ENCODE measurements at places on chromosomes 2 and 18.

DNA sequence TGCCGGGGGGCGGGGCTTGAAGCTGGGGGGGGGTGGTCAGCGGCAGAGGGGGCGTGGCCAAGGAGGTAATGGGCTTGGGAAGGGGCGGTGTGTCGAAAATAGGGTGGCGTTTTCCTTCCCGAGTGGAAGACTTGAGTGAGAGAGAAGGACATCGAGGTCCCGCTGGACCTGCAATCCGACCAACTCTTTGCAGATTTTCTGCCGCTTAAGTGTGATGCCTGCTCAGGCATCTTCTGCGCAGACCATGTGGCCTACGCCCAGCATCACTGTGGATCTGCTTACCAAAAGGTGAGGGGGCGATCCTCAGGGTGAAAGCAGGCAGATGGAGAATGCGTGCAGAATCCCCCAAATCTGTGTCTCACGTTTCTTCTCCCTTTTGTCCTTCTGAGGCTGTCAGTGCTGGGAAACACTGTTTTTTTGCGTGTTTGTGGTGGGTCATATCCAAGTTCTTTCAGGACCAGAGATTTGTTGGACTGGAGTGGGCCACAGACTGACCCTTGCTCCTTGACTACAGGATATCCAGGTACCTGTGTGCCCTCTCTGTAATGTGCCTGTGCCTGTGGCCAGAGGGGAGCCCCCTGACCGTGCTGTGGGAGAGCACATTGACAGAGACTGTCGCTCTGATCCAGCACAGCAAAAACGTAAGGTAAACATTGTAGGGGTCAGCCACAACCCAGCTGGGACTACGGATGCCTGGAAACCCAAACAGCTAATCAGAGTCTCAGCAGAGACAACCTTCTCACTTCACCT lies 727 bp downstream of the ZFAND2B start:
- DNase-seq, result no peak

DNA sequence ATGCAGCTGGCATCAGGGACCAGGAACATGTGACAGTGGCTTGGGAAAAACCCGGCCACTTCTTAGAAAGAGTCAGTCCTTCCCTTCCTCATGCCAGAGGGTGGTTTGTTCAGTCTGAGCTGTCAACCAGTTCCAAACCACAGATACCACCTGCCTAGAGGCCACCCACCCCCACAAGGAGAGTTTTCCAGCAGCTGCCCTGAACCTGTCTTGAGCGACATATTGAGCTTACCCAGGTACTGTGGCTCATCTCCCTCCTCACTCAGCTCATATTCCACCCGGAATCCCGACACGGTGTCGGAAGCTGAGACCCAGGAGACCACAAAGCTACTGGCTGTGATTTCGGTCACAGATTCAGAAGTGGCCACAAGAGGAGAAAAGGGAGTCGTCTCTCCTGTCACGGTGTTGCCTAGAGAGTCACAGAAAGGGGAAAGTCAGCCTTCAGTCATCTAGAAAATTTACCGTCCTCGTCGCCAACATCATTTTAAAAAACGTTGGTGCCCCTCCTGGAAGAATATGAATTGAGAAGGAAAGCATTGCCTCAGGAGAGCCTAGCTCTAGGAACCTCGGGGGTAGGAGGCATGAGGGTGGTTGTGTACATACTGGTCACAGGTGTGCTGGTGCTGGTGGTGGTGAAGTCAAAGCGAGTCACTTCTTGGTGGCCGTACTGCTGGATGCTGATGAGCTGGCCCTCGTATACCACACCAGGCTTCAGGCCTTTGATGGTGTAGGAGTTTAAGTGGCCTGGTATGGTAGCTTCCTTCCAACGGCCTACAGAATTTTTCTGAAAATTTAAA lies 26.3 kb downstream of the FN1 start:
- DNase-seq, result no peak

GRCh38 chr18:62287781-62288664 lies 37.1 kb upstream of the TNFRSF11A start:
- DNase-seq, result no peak

DNA sequence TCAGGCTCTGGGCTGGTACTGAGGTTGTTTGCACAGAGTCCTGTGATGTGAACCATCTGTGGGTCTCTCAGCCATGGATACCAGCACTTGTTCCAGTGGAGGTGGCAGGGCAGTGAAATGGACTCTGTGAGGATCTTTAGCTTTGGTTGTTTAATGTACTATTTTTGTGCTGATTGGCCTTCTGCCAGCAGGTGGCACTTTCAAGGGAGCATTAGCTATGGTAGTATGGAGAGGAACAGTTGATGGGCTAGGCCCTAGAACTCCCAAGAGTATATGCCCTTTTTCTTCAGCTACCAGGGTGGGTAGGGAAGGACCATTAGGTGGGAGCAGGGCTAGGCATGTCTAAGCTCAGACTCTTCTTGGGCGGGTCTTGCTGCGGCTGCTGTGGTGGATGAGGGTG lies 257.0 kb upstream of the GYPC start:
- no peak for DNase-seq

DNA sequence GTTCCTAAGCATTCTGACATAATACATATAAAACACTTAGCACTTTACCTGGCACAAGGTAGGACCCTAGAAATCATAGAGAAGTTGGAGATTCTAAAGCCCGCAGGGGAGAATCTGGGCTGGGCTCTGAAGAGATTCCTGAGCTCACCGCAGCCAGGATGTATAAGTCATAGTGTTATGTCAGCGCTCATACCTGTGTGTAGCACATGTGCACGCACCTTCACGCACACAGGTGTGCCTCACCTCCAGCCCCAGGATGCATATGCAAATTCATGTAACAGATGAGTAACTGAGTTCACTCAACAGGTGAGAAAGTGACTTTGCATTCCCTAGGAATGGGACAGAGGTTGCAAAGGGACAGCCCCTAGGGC lies 7.9 kb upstream of the SDC1 start:
- no peak for DNase-seq

- no peak for DNase-seq
Measured at GRCh38 chr2:178804791-178805190, 2.4 kb downstream of the TTN start.

DNA sequence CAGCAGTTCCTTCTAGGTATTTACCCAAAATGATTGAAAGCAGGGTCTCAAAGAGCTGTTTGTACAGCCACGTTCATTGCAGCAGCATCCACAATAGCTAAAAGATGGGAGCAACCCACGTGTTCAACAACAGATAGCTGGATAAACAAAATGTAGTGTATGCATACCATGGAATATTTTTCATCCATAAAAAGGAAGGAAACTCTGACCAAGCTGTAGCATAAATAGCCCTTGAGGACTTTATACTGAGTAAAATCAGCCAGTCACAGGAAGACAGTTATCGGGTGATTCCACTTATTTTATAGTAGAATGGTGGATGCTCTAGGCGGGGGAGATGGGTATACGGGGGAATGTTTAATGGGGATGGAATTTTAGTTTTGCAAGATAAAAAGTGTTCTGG lies 7.5 kb downstream of the TRAPPC12 start:
- DNase-seq, result no peak

DNA sequence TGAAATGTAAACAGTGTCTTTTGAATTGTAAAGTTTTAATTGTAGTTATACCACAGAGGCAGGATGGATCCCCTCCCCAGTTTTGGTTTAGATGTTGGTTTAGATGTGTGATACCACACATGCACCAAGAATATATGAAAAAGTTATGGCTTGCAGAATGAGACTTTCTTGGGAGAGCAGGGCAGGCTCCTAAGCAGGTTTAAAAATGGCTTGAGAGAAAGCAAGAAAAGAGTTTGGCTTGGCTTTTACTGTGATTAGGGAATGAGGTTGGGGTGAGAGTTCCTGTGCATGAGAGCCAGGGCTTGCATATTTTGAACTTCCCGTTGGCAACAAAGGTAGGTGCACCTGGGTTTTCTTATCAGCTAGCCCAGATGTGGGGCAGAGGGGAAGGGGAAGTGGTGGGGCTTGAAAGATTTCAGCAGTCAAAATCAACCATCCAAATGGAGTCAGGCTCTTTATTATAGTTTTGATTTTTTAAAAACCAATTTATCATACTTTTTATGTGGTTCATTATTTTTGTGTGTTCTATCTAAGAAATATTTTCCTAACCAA lies 246.9 kb downstream of the MTX2 start:
- DNase-seq, result no peak

DNA sequence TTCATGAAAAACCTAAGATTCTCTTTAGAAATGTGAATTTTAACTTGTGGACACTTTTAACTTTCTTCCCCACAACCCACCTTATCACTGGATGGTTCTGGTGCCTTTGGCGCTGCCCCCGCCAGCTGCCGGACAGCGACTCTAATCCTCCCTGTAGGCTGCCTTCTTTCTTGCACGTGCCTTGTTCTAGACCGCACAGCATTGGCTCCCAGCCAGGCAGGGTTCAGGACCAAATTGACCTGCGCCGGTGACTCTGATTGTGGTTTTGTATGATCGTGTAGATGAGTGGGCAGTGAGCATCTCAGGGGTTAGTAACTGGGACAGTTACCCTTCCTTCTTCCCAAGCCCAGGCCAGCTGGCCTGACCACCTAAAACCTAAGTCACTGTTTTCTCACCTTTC lies 106.8 kb downstream of the ASAP2 start:
- DNase-seq, result no peak

GRCh38 chr2:236343400-236344161 lies 79.4 kb upstream of the ASB18 start:
- no peak for DNase-seq

DNA sequence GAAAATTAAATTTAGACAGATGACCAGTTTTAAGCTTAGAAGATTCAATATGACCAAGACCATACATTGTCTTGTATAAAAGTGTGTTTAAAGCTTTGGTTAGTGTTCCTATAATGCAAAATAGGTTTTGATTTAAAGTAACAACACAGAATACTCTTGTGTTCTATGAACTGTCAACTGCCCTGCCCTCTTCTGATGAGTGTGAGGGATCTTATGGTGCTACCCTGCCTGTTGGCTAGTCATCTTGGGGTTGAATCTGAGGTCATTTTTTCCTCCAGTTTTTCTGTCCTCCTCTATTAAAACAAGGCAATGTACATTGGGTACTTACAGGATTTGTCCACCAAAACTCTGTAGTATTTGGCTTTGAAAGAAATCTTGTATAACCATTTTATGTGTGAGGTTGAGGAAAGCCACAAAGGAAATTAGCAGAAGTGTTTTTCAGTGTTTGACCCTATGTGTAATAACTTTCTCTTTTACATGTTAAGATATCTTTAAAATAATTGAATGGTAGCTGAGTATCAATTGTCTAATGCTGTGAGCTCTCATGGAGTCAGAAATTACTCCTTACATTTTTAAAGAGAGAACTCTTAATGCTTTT lies 129.1 kb downstream of the SPTBN1 start:
- DNase-seq, result no peak

GRCh38 chr18:26479681-26480079 lies 68.7 kb downstream of the KCTD1 start:
- no peak for DNase-seq

DNA sequence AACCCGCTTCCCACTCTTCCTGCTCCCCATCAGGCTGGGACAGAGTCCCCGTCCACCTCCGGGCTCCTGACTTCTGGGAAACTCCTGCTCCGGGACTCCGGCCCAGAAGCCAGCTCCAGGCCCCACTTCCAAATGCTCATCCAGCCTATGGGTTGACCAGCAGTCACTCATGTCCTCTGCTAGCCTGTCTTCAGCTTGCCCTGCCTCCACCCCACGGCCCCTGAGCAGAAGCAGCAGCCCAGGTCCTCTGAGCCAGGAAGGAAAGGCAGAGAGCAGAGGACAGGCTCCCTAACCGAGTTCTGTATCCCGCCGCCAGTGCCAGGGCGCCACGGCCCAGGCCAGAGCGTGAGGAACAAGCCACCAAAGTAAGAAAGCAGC lies 86.4 kb upstream of the ID2 start:
- no peak for DNase-seq

GRCh38 chr2:79387431-79387830 lies 125.4 kb upstream of the CTNNA2 start:
- DNase-seq, result no peak

DNA sequence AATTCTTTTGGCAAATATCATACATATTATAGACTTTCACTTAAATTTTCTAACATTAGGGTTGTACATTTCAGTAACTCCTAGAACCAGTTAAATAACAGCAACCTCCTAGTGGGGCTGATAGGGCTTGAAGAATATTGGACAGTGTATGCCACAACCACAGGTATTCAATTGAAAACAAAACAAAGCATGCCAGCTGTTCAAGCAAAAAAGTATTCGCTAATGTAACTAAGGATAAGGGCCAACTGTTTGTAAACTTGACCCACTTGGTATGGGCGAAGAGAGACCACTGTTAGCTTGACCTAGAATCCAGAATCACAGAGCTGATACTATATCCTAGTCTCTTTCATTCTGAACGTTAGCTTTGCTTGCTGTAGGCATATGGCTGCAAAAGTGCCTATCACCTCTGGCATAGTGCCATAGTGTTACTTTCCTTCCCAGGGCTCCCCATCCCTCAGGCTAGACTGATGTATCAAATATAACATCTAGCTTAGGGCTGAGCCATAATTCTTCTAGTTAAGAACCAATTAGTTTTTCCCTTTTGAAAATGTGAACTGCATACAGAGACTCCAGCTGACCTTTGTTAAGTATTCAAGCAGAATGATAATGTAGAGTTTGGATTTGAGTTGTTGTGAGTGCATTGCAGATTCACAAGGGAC lies 458.8 kb upstream of the NRXN1 start:
- DNase-seq, result no peak

DNA sequence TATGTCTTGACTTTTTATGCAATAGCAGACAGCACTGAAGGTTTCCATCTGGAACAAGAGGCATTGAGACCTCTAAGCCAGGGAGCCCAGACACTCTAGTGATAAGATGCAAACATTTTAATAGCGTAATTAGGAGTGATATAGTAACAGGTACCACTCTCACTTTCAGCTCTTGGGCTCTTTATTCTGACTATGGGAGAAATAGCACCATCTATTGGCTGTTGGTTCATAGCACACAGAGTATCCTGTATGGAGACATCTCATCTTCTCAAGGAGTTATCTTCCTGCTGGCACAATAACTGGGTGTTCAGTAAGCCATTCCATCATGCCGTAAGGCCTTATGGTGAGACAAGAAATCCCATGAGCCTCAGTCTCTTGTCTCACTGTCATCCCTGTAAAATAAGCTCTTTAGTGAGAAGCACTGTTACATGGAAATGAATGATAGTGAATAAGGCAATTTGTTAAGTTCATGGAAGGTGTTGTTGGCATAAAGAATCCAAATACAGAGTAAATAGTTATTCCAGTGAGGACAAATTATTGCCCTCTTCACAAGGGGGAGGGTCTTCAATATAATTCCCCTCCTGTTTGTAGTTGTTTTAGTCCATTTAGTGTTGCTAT lies 48.3 kb downstream of the THUMPD2 start:
- DNase-seq, result no peak

GRCh38 chr2:29114946-29115609 lies at the start of gene CLIP4:
Gene CLIP4, plus strand, starts transcription at chr2:29115415. Its CDS starts 5,974 bp downstream, at chr2:29121389.
- DNase-seq, result peak; percentile 65

Measured in activated naive CD4-positive, alpha-beta T cell (primary cell).